Right renal pelvis (tissue), 4 donors: ENCODE measurements at places on chromosomes 4 and X. TPM values are rescaled to one million over a fixed set of nuclear protein-coding genes. Genes with fewer than 3 reads are reported as not detected.

Gene PAK3
- 7.1 TPM for polyA plus RNA-seq

Gene CYLC1
- polyA plus RNA-seq: not detected

Gene MAP7D2
- polyA plus RNA-seq: 3.5 TPM

Gene TCEAL7
- 48.3 TPM for polyA plus RNA-seq

Gene FAAH2
- polyA plus RNA-seq: 10.3 TPM

Gene XKRX
- polyA plus RNA-seq: 0.33 TPM

Gene GYPE
- 3.0 TPM for polyA plus RNA-seq

Gene ASB5
- 0.10 TPM for polyA plus RNA-seq
